ENCODE measurements at places on chromosomes 7 and 10.

GRCh38 chr7:15848362-15848761, 161.9 kb upstream of the MEOX2 start:
- no peak for DNase-seq

- DNase-seq: no peak
These were observed 54.4 kb downstream of the MGMT start for GRCh38 chr10:129521161-129522025.

DNA sequence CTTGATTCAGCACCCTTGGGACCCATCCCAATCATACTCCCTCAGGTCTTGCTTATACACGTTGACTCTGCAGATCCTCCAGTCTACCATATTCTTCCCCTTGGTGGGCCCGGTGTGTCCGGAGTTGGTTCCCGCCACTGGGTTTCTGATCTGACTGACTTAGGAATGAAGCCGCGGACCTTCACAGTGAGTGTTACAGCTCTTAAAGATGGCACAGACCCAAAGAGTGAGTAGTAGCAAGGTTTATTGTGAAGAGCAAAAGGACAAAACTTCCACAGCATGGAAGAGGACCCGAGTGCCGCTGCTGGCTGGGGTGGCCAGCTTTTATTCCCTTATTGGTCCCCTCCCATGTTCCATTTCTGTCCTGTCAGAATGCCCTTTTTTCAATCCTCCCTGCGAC, 5.9 kb upstream of the GDF10 start:
- DNase-seq: no peak

- no peak for DNase-seq
These were observed 222.2 kb upstream of the SH2B2 start for GRCh38 chr7:102064361-102065025.

- DNase-seq: no peak
These were observed 30.5 kb downstream of the SHTN1 start for GRCh38 chr10:116974456-116975005.

- DNase-seq: no peak
These were observed 8.3 kb downstream of the ADD3 start for GRCh38 chr10:110016039-110016438.

- peak; percentile 1 for DNase-seq
These were observed 722 bp downstream of the UPF2 start for GRCh38 chr10:12041766-12042408.

DNA sequence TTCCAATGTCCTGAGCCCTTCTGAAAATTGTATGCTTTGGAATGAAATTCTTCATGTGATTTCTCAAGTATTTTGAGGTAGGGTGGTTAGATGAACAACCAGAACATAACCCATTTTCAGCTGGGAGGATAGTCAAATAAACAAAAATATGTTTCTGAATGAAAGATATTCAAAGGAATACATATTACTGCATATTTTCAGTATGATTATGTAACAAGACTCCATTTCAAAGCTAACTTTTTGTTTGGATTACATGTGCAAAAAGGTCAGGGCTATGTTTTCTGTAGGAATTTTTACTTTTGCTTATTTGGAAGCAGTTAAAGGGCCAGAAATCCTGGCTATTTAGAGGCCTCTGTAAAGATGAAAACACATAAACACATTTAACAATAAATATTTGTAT, 27.7 kb downstream of the CDK6 start:
- DNase-seq: no peak

- DNase-seq: no peak
These were observed 81.8 kb downstream of the DIP2C start for GRCh38 chr10:607545-608185.

GRCh38 chr10:93695740-93696139, 6.7 kb downstream of the FRA10AC1 start:
- DNase-seq: no peak

DNA sequence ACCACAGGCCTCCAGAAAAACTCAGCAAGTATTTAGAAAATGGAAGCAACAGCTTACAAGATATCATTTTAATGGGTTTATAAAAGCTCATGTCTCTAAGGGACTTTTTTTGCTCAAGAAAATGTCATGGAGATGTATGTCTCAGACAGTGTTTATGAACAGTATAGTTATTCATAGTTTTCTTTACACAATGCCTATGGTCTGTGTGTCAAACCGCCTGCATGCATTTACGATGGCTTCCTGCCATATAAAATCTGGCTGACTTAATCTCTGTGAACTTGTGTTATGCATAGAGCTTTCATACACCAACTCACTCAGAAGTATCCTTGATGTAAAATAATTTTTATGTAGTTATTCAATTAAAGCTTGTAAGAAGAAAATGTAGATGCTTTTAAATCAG, 1314.2 kb upstream of the LRRTM3 start:
- no peak for DNase-seq

- no peak for DNase-seq
These were observed 338.8 kb downstream of the AUTS2 start for GRCh38 chr7:69937097-69937496.

DNA sequence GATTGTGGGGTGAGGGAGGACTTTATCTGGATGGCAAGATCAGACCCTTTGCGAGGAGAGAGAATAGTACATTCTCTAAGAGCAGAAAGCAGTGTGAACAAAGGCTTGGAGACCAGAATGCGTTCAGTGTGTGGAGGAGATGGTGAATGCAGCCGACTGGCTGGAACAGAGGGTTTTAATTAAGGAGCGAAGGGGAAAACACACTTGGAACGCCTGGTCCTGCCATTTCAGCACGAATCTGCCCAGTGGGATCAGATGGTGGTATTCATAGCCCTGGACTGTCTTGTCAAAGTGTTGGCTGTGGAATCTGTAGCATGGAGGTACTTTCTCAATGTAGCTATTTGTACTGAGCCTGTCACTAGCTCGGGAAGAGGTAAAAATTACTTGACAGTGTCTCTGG, 260.9 kb downstream of the SLC25A13 start:
- no peak for DNase-seq
